Stimulated activated CD8-positive, alpha-beta memory T cell treated with anti-CD3 and anti-CD28 coated beads, Interleukin-15, amount 100 ng/mL, for 4 hours (primary cell): ENCODE measurements at places on chromosomes 4 and X.

DNA sequence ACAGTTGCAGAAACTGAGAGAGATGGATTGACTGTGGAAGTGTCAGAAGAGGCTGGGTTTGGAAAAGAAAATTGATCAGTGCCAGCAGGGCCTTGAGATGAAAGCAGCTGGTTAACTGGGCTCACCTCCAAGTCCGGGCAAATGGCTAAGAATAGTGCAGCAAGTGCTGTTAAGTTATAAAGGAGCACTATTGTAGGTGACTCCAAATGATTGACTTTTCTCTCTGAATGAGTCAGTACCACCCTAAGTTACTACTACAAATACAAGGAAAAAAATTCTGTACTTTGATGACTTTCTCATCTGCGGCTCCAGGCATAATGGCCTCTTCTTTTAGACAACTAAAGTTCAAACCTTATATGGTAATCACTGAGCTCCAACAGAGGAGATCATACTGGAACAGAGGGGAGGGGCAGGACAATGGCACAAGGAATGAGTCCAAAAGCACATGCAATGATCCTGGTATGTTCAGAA lies 733.4 kb upstream of the INTU start:
- DNase-seq: no peak

- no peak for DNase-seq
These were observed 153.5 kb upstream of the FAM241A start for GRCh38 chr4:111991797-111992196.

GRCh38 chr4:137387924-137388323 lies 144.4 kb downstream of the PCDH18 start:
- DNase-seq: no peak

GRCh38 chrX:10516781-10517322 lies 103.5 kb downstream of the MID1 start:
- no peak for DNase-seq

DNA sequence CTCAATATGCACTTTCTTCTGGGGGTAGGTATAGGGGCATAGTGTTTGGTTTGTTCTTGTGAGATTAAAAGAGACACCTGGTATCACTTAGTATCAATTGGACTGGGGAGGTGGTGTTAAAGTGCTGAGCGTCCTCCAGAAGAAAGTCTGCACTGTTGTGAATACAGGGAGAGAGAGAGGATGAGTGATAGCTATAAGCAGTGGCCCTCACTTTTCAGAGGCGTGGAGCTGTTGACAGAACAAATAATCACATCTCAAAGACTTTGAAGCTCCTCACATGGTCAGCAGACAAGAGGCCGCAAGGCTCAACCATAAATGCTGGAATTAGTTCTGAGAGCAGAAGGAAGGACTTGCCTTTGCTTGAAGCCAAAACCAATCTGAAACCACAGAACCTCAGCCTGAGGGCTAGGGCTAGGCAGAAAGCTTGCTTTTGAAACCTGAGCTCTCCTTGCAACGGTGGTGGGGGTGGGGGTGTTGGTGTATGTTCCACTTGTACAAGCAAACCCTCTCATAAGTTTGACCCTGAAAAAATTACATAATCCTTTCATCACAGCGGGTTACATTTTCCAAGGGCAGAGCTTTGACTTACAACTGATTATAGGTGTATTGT lies 123.2 kb upstream of the SCML1 start:
- DNase-seq: no peak

DNA sequence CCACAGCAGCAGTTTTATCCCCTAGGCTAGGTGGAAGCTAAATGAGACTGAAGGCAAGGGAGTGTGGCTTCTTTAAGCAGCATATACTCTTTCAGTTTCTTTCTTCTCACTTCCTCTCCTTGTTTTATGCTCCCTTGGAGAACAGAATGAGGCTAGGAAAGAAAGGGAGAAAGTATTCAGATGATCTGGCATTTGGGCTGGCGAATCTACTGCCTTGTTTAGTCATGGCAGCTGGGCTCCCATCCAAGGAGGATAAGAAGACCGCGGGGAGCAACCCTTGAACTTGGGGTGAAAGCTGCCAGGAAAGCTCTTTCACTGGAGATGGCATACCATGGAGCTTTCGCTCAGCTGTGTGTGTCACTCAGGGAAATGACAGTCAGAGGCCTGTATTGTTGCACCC lies 72.1 kb downstream of the ARHGEF38 start:
- DNase-seq: no peak

- no peak for DNase-seq
These were observed 1.3 kb downstream of the CAMK2D start for GRCh38 chr4:113760094-113760794.

GRCh38 chrX:79630033-79631009 lies 263.2 kb upstream of the ITM2A start:
- DNase-seq: no peak

DNA sequence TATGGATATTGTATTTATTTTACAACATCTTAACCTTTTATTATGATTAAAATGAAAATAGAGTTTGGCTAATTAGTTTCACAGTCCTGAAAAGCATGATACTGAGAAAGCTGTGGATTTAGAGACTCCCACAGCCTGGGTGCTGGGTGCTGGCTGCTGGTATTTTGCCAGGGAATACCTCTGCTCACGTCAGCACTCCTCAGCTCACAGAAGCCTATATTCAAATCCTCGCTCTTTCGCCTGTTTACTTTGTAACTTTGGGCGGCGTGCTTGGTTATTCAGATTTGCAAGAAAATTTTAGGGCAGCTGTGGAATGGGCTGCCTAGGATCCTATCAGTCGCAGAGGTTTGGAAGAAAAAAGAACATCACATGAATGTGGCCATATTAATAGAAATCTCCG lies 261.8 kb downstream of the DCTD start:
- no peak for DNase-seq

DNA sequence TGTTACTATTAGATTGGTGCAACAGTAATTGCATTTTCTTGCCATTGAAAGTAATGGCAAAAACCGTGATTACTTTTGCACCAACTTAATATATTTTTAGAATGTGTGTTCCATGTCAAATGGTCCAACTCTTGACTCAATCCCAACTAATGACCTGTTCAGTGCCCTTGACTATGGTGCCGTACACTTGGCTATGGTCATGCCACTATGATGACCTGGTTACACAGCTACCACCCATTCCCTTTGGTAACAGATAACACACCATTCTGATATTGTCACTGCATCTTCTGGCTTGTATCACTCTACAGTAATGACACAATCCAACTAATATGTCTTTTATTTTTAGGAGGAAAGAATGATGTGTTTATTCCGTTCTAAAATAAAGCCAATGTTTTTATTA lies 469.4 kb downstream of the DMD start:
- DNase-seq: no peak

DNA sequence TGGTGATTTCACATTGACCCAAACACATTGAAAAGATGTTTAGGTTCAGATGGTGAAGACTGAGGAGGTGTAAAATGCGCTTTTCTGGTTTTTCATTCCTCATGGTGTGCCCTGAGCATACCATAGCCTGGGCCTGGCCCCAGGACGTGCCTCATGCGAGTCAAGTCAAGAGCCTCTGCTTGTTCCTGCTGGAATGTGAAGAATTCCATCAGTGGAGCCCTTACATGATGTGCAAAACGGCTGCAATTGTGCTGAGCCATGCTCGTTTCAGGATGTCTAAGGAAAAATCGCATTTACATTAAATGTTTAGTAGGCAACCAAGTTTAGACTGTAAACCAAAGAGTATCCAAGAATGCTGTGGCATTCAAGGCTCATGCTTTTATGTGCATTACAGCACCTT lies 34.9 kb downstream of the GYG2 start:
- DNase-seq: no peak

DNA sequence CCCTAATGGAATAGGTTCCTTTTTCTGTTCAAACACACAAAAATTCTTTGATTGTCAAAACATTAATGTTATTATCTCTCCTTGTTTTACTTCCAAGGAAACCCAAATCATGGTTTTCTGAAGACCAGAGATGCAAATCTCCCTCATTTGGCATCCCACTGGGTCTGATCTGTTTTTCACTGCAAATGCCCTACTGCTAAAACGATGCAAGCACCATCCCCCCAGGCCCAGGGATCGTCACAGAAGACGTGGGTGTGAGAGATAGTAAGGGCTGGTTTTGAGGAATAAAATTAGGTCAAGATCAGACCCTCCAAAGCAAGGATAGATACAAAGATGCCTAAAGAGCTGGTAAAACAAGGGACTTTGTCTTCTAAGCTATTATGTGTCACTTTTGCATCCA lies 33.6 kb downstream of the GSPT2 start:
- no peak for DNase-seq

GRCh38 chr4:165604181-165604580 lies 225.4 kb downstream of the CPE start:
- DNase-seq: no peak

GRCh38 chr4:9904976-9905587 lies 116.2 kb downstream of the SLC2A9 start:
- DNase-seq: no peak

DNA sequence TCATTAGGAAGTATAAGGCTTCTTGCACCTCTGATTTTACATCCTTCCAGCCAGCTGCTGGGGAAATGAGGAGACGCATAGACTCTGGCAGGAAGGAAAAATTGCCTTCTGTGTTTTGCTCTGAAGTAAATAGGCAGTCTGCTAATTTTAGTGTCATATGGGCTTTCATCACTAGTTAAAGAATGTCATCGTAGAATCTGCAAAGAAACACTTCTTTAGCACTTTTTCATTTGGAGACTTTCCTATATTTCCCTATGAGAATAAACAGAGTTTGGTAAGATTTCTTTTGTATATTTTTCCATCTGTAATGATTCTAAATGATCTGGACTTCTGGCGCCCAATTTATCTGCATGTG lies 3.3 kb downstream of the ADGRL3 start:
- DNase-seq: no peak

DNA sequence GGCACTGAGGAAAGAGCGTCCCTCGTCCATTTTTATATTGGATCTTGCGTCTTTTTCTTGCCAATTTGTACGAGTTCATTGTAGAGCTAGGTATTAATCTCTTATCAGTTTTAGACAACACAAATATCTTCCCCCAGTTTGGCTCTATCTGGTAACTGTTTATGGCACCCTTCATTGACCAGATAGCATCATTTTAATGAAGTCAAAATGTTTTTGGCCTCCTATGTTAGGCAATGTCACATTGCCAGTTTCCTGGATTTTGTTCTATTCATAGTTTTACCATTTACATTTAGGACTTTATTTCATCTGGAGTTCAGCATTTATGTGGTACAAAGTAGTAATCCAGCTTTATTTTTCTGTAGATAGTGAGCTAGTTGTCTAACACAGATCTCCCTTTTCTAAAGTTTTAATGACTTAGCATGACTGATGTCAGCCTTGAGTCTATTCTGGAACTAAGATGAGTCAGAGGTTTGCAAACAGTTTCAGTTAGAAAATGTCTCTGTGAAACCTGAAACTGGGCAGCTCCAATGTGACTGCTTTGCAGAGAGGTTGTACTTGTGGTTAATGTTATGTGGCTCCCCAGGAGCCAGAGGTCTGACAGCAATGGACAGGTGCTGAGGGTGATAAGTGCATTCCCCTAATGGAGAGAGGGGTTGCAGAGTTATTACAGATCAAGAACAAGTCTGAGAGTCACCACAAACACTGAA lies 5.3 kb upstream of the STBD1 start:
- DNase-seq: no peak

DNA sequence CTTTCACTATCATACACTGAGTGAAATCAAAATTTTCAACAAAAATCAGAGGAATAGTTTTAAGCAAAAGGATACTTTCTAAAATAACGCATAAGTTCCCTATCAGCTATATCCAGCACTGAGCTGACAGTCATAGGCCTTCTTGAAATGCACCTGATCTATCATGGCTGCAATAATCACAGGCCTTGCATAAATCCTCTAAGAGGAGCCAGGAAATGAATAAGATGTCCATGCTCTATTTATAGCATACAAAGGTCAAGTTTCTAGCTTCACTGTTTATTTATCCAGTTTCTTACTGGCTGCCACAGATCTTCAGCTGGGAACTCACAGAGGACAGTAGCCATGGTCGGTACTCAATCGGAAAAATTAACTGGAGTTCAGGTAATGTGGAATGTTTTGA lies 235.9 kb upstream of the DMD start:
- no peak for DNase-seq

- no peak for DNase-seq
These were observed 64.2 kb upstream of the BEND4 start for GRCh38 chr4:42216664-42217063.

- peak; percentile 10 for DNase-seq
These were observed at the start of gene BST1 for GRCh38 chr4:15702941-15703403. TSS of gene BST1 (plus strand) at chr4:15703065. CDS start at chr4:15703145, 80 bp downstream.

DNA sequence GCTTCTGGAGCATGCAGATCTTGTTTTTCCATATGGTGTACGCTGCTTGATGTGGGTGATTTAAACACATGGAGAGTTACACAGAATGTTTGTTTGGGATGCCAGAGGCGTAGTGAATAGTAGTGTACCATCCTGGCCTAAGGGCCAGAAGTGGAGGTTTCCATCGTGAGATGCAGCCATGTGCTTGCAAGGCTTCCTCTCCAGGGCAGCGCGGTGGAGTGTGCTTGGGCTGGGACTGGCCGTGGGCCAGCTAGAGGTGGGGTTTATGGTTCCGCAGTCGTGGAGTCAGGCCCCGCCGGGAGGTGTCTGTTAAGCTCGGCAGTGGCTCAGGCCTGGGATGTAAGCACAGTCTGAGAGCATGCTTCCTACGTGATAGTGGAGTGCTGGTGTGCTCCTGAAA lies 14.0 kb downstream of the STOX2 start:
- no peak for DNase-seq

DNA sequence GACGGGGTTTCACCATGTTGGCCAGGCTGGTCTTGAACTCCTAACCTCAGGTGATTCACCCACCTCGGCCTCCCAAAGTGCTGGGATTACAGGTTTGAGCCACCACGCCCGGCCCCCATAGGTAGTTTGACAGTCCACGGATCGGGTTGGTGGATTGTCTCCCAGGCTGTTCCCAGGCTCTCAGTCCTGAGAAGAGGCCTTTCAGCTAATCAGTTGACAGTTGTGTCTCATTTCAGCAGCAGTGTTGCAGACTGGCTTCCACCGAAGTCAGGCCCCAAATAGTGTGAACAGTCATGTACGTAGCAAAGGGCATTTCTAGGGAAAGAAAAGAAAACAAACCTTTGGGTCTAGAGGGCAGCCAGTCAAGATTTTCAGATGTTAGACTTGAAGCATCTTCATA lies 102.4 kb upstream of the TLR3 start:
- no peak for DNase-seq

DNA sequence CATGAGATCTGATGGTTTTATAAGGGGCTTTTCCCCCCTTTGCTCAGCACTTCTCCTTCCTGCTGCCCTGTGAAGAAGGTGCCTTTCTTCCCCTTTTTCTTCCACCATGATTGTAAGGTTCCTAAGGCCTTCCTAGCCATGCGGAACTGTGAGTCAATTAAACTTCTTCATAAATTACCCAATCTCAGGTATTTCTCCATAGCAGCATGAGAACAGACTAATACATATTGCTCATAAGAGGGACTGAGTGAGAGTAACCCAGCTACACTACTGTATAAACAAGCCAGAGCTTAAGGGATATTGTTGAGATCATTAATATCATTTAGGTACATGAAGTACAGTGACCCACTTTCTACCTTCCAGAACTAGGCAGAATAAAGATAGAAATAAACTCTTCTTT lies 102.9 kb downstream of the TEX13A start:
- no peak for DNase-seq
